ENCODE measurements at places on chromosomes 2 and 18. TPM values are rescaled to one million over a fixed set of nuclear protein-coding genes. Genes with fewer than 3 reads are reported as not detected.

Gene ABCG8
- not detected for total RNA-seq

Gene IL36G
- not detected for total RNA-seq

Gene LINC00305
- not detected for total RNA-seq

Gene SRBD1
- 8.3 TPM for total RNA-seq

Gene CAPN14
- total RNA-seq: 0.05 TPM

Gene RGPD3
- total RNA-seq: 0.14 TPM

Gene RAB12
- 20.9 TPM for total RNA-seq

Gene HOXD13
- total RNA-seq: 0.15 TPM

Gene C2orf76
- 12.5 TPM for total RNA-seq

Gene EVA1A
- 8.2 TPM for total RNA-seq

Gene HOXD3
- 0.18 TPM for total RNA-seq

Gene DSG4
- total RNA-seq: not detected

Gene SP5
- total RNA-seq: not detected

Gene PLEK
- total RNA-seq: not detected

Gene C2orf72
- total RNA-seq: 6.0 TPM

Gene LYG2
- total RNA-seq: 0.18 TPM

Gene LONRF2
- total RNA-seq: 2.0 TPM

Gene LBX2
- 3.5 TPM for total RNA-seq

Gene GAL3ST2
- 0.25 TPM for total RNA-seq

Gene AP1S3
- 28.6 TPM for total RNA-seq

Gene CNDP1
- not detected for total RNA-seq

Gene ANKRD36
- total RNA-seq: 3.7 TPM

Gene PCARE
- total RNA-seq: not detected

Gene VSNL1
- not detected for total RNA-seq

Gene GPR35
- total RNA-seq: 0.61 TPM

Gene CNGA3
- not detected for total RNA-seq

Gene SIX3
- 2.9 TPM for total RNA-seq

Gene FANCL
- total RNA-seq: 27.6 TPM

Gene KYNU
- total RNA-seq: 242 TPM

Gene UCN
- 0.61 TPM for total RNA-seq

Gene ASB18
- total RNA-seq: not detected

Gene CXCR2
- total RNA-seq: not detected

Gene SLC11A1
- total RNA-seq: 0.08 TPM

Gene KATNAL2
- total RNA-seq: 1.7 TPM

Gene ESPNL
- 0.12 TPM for total RNA-seq

All from A549 treated with Hydrocortisone at 1 μM for 4 hours (cell line).